Activated CD4-positive, alpha-beta T cell treated with anti-CD3 and anti-CD28 coated beads for 36 hours (primary cell): ENCODE measurements at places on chromosomes 7 and 10. TPM values are rescaled to one million over a fixed set of nuclear protein-coding genes. Genes with fewer than 3 reads are reported as not detected.

Gene CALHM3
- not detected for total RNA-seq

Gene CYCS
- 237 TPM for total RNA-seq

Gene CDCA7L
- 86.9 TPM for total RNA-seq

Gene OR6V1
- total RNA-seq = not detected

Gene ARMC3
- not detected for total RNA-seq

Gene TRIM73
- total RNA-seq = 3.6 TPM

Gene SMO
- total RNA-seq = 0.71 TPM

Gene TAS2R3
- 1.1 TPM for total RNA-seq

Gene ITGA8
- total RNA-seq = not detected

Gene CRTAC1
- not detected for total RNA-seq

Gene LZTS2
- total RNA-seq = 14.8 TPM

Gene COX19
- 11.3 TPM for total RNA-seq

Gene PNLIPRP2
- not detected for total RNA-seq

Gene OR2A42
- not detected for total RNA-seq

Gene EGFR
- total RNA-seq = 0.09 TPM

GRCh38 chr10:127216274-127216673 lies 19.9 kb upstream of the INSYN2A start:
- H3K4me3 ChIP-seq = no peak overlapping the region
- no peaks in the 10 kb centered on the region for H3K36me3 ChIP-seq
- DNase-seq = no peak

GRCh38 chr7:106031300-106032035 lies 68.4 kb downstream of the CDHR3 start:
- no peaks in the 10 kb centered on the region for H3K27me3 ChIP-seq
- H3K27ac ChIP-seq = no peak overlapping the region
- no peak overlapping the region for H3K4me3 ChIP-seq
- no peak for DNase-seq

GRCh38 chr10:57694956-57695608 lies 572.6 kb downstream of the IPMK start:
- no peaks in the 10 kb centered on the region for H3K4me1 ChIP-seq
- no peaks in the 10 kb centered on the region for H3K27me3 ChIP-seq
- no peak for DNase-seq
- H3K27ac ChIP-seq = no peak overlapping the region

DNA sequence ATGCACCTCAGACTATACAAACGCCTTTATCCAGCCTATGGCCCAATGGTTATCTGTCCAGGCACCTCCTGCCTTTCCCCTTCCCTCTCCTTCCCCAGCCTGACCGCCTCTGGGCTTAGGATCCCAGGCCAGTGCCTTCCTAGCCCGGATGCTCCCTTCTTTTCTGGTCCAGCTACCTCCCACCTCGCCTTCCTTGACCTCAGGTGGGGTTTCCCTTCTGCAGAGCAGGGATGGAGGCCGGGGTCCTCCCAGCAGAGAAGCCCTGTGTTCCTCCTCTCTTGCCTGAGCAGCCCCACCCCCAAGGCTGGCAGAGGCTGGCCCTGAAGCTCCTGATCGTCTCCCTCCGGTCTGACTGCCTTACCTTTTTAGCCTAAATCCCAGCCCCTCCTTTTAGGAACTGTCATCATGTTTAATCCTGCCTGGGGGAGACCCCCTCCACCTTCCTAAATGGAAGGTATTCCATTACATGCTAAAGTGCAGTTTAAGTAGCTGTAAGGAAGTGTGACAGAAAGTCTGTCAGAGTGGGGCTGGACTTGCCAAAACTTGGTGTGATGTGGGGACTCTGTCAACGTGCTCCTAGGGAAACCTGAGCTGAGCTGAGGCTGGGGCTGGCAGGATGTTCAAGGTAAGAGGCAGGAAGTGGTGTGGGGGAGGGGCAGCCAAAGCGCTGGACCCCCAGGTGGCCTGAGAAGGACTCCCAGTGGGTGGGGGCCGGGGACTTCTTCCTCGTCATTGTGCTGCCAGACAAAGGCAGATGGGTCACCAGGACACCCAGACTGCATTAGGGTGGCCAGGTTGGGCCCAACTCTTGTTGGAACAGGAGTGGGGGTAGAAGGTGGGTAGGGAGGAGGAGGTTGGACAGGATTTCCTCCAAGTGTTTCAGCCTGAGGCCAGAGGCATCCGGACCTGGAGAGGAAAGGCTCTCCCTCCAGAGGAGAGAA lies 39.5 kb downstream of the LBX1 start:
- H3K36me3 ChIP-seq = no peaks in the 10 kb centered on the region
- H3K4me3 ChIP-seq = no peak overlapping the region
- H3K4me1 ChIP-seq = no peaks in the 10 kb centered on the region

DNA sequence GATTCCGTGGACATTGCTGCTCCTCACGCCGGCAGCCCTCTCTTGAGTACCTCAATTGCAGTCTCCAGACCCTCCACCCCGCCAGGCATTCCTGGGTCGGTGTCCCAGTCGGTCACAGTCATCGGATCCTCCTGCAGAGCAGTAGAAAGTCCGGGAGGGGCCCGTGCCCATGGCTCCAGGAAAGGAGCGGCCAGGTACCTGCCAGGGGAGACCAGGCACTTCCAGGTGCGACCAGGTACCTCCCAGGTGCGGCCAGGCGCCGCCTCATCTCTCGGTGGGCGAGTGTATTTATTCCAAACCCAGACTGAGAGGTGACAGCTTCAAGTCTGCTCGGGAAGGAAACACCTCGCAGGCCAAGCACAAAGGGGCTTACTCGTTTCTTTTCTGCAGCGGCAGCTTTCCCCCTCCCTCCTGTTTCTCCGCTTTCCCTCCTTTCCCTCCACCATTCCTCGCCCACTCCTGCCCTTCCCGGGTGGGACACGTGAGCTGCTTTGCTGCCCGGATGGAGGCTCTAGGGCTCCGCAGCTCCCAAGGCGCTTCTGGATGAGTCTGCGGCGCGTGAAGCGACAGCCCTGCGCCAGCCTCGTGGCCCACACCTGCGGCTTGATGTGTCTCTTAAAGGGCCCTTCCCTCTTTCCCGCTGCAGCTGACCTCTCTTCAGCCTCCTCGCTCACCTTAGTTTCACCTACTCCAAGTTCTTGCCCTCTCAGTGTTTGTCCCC lies 39.4 kb upstream of the AGK start:
- DNase-seq = peak; percentile 12
- peaks cover 62% of the 10 kb centered on the region for H3K27me3 ChIP-seq
- H3K4me1 ChIP-seq = peaks cover 16% of the 10 kb centered on the region
- peak overlapping the region; percentile 9 for H3K4me3 ChIP-seq
- H3K27ac ChIP-seq = no peak overlapping the region

- no peak for DNase-seq
- H3K27ac ChIP-seq = no peak overlapping the region
- H3K27me3 ChIP-seq = peaks cover 18% of the 10 kb centered on the region
- H3K4me1 ChIP-seq = no peaks in the 10 kb centered on the region
- no peak overlapping the region for H3K4me3 ChIP-seq
These were observed 73.5 kb downstream of the DNAJB9 start for GRCh38 chr7:108643136-108643535.

DNA sequence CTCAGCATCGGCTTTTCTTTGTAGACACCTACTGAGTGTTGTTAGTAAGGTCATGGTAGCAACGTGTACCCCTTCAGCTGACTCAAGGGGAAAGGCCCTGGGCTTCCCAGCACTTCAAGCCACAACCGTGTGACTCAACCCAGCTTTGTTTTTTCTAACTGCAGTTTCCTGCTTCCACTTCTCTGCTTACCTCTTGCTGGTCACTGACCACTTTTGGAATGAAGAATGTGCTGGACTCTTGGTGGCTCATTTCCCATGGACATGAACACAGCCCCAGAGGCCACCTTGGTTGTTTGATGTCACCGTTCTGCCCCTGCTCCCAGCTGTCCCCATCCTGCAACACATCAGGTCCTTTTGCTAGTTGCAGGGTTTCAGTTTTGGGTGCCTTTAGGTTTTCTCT lies 69.5 kb upstream of the ZNF438 start:
- no peaks in the 10 kb centered on the region for H3K27me3 ChIP-seq
- peak; percentile 86 for DNase-seq
- no peaks in the 10 kb centered on the region for H3K36me3 ChIP-seq

- no peaks in the 10 kb centered on the region for H3K36me3 ChIP-seq
- peak overlapping the region; percentile 36 for H3K4me3 ChIP-seq
- no peak overlapping the region for H3K27ac ChIP-seq
- peak; percentile 13 for DNase-seq
These were observed 1.5 kb upstream of the NRP1 start for GRCh38 chr10:33335801-33336581.

DNA sequence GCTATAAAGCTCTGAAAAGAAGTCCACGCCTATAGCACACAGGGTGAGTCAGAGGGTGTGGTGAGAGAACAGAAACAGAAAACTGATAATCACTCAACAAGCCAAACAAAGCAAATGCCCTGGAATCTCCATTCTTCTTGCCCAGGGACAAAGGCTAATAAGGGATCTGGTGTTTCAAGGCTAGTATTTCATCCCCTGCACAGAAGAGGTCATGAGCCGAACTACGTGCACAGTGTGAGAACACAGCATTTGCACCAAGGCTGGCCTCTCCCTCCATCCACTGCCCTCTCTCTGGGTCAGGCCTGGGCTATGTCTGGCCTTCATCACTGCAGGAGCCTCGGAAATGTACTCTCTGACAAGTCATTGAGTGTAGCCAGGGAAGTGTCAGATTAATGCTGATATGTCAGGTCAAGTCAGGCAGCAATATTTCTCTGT lies 42.7 kb downstream of the PRR15 start:
- DNase-seq = no peak
- H3K36me3 ChIP-seq = no peaks in the 10 kb centered on the region
